ENCODE measurements at places on chromosomes 6 and 20.
A peak's percentile ranks its signal among the peaks of the same experiment; 100 is the strongest.

DNA sequence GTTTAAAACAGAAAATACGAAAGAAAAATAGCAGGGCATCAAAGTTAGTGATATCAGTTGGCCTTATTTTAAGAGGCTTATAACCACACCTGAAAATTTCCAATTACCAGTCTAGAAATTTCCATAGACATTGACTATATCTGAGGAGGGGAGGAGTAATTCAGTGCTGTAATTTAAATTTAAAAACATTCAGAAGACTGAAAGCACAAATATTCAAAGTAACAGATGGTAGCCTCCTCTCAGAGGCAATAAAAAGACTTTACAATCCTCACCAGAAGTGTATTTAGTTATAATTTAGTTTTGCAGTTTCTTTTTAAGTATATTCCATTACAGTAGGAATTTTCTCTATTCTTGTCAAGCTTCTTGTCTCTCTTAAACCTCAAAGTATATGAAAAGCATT, 18.4 kb upstream of the LOC128125822 start:
- no peaks in the 10 kb centered on the region for H3K4me1 ChIP-seq
- H3K27ac ChIP-seq = no peak overlapping the region
- peaks cover 7% of the 10 kb centered on the region for H3K27me3 ChIP-seq
- H3K36me3 ChIP-seq = no peaks in the 10 kb centered on the region

GRCh38 chr6:63807056-63807455, 171.5 kb downstream of the PHF3 start:
- H3K27me3 ChIP-seq = no peaks in the 10 kb centered on the region
- no peak overlapping the region for H3K4me3 ChIP-seq
- H3K27ac ChIP-seq = no peak overlapping the region
- no peaks in the 10 kb centered on the region for H3K4me1 ChIP-seq
- DNase-seq = no peak

DNA sequence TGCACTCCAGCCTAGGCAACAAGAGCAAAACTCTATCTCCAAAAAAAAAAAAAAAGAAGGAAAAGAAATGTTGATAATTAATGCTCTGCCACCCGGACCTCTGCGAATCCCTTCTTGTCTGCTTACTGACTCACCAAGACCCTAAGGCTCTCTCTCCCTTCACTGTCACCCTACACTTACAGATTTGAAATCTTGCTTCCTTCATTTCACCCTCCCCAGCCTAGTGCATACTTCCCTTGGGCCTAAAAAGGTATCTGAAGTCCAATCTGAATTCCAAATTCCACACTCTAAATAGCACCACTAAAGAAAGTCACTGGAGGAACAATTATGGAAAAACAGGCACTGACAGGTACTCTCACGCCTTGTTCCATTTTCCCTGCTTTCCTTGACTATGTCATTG, 9.4 kb upstream of the PHF20 start:
- H3K4me1 ChIP-seq = no peaks in the 10 kb centered on the region
- no peaks in the 10 kb centered on the region for H3K36me3 ChIP-seq
- no peak overlapping the region for H3K27ac ChIP-seq

GRCh38 chr20:5592823-5593739, 157.1 kb upstream of the SHLD1 start:
- peak overlapping the region; percentile 80 for H3K4me3 ChIP-seq
- H3K36me3 ChIP-seq = peaks cover 45% of the 10 kb centered on the region
- no peaks in the 10 kb centered on the region for H3K27me3 ChIP-seq
- H3K4me1 ChIP-seq = peaks cover 71% of the 10 kb centered on the region
- H3K27ac ChIP-seq = peak overlapping the region; percentile 89
- no peak for DNase-seq

GRCh38 chr6:18823782-18824386, 436.7 kb downstream of the RNF144B start:
- H3K36me3 ChIP-seq = no peaks in the 10 kb centered on the region
- no peak overlapping the region for H3K27ac ChIP-seq
- no peaks in the 10 kb centered on the region for H3K27me3 ChIP-seq
- no peaks in the 10 kb centered on the region for H3K4me1 ChIP-seq

- peaks cover 88% of the 10 kb centered on the region for H3K4me1 ChIP-seq
- H3K36me3 ChIP-seq = peaks cover 39% of the 10 kb centered on the region
- H3K27ac ChIP-seq = peak overlapping the region; percentile 83
- no peak for DNase-seq
- H3K4me3 ChIP-seq = peak overlapping the region; percentile 59
These were observed 25.0 kb downstream of the TAB2 start for GRCh38 chr6:149342525-149342924.

DNA sequence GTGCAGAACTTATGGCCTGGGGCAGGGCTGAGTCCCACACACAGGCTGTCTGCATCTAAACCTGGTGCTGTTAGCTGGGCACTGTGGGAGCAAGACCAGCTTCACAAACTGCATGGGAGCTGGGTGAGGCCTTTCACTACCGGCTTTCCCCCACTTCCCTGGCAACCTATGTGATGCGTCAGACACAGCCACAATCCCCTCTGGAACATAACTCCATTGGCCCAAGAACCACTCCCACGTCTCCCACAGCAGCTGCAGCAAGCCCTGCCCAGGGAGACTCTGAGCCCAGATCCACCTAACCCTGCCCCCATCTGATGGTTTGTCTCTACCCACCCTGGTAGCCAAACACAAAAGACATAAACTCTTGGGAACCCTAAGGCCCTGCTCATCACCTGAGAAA, 9.3 kb downstream of the WDR27 start:
- H3K4me3 ChIP-seq = no peak overlapping the region
- H3K27ac ChIP-seq = no peak overlapping the region
- peaks cover 3% of the 10 kb centered on the region for H3K36me3 ChIP-seq
- H3K4me1 ChIP-seq = no peaks in the 10 kb centered on the region
- H3K27me3 ChIP-seq = no peaks in the 10 kb centered on the region

GRCh38 chr6:53299331-53300005, 49.3 kb downstream of the ELOVL5 start:
- peaks cover 67% of the 10 kb centered on the region for H3K4me1 ChIP-seq
- peaks cover 7% of the 10 kb centered on the region for H3K36me3 ChIP-seq
- H3K4me3 ChIP-seq = no peak overlapping the region

GRCh38 chr6:15962449-15962764, 166.5 kb upstream of the MYLIP start:
- peaks cover 2% of the 10 kb centered on the region for H3K36me3 ChIP-seq
- peaks cover 33% of the 10 kb centered on the region for H3K4me1 ChIP-seq
- DNase-seq = peak; percentile 16
- H3K27me3 ChIP-seq = no peaks in the 10 kb centered on the region
- no peak overlapping the region for H3K4me3 ChIP-seq

- H3K27me3 ChIP-seq = peaks cover 4% of the 10 kb centered on the region
- H3K4me1 ChIP-seq = peaks cover 6% of the 10 kb centered on the region
- no peak overlapping the region for H3K4me3 ChIP-seq
- no peak for DNase-seq
- H3K36me3 ChIP-seq = peaks cover 3% of the 10 kb centered on the region
These were observed 42.9 kb downstream of the SRC start for GRCh38 chr20:37388831-37389230.

- peaks cover 11% of the 10 kb centered on the region for H3K4me1 ChIP-seq
- no peak for DNase-seq
- H3K27ac ChIP-seq = no peak overlapping the region
- peaks cover 2% of the 10 kb centered on the region for H3K27me3 ChIP-seq
- no peak overlapping the region for H3K4me3 ChIP-seq
These were observed 136.6 kb downstream of the CCDC170 start for GRCh38 chr6:151630387-151630786.

- H3K27ac ChIP-seq = no peak overlapping the region
- H3K4me1 ChIP-seq = peaks cover 5% of the 10 kb centered on the region
- no peaks in the 10 kb centered on the region for H3K36me3 ChIP-seq
- no peak overlapping the region for H3K4me3 ChIP-seq
- peaks cover 75% of the 10 kb centered on the region for H3K27me3 ChIP-seq
These were observed 3.4 kb downstream of the BMP7 start for GRCh38 chr20:57262784-57263609.

GRCh38 chr6:106275692-106276091, 49.9 kb downstream of the ATG5 start:
- no peak overlapping the region for H3K4me3 ChIP-seq
- H3K36me3 ChIP-seq = peaks cover 21% of the 10 kb centered on the region
- no peaks in the 10 kb centered on the region for H3K27me3 ChIP-seq
- DNase-seq = no peak

Data from activated T-helper 1 cell treated with anti-CD3 and anti-CD28 coated beads, Interleukin-12 subunit alpha, Interleukin-12 subunit beta, Interleukin-2, Interleukin-4 antibody, amounts not matched to agents 30 ng/mL and 10 ng/mL and 1 ng/mL, durations not matched to agents 14 hours and 24 hours and 36 hours (primary cell).